ENCODE measurements at places on chromosomes 12 and 14. TPM values are rescaled to one million over a fixed set of nuclear protein-coding genes. Genes with fewer than 3 reads are reported as not detected.

The PPP1R12A gene
- 73.7 TPM for total RNA-seq

DNA sequence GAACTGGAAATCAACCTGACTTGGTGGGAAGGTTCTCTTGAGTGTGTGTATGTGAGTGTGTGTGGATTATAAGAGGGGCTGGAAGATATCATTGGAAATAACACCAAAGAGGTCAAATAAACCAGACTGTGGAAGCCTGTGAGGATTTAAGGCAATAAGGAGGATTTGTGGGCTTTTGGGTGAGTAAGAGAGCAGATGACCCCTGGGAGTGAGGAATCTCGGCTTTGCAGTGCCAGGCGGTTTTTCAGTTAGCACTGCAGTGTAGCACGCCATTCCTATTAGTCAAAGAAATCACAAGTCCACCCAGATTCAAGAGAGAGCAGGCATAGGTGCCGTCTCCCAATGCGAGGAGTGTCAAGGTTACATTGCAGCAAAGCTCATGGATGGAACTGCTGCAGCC is 63.3 kb downstream of the CALM1 start:
- no peak for DNase-seq

The INHBC gene
- not detected for total RNA-seq

The GLIPR1L1 gene
- not detected for total RNA-seq

DNA sequence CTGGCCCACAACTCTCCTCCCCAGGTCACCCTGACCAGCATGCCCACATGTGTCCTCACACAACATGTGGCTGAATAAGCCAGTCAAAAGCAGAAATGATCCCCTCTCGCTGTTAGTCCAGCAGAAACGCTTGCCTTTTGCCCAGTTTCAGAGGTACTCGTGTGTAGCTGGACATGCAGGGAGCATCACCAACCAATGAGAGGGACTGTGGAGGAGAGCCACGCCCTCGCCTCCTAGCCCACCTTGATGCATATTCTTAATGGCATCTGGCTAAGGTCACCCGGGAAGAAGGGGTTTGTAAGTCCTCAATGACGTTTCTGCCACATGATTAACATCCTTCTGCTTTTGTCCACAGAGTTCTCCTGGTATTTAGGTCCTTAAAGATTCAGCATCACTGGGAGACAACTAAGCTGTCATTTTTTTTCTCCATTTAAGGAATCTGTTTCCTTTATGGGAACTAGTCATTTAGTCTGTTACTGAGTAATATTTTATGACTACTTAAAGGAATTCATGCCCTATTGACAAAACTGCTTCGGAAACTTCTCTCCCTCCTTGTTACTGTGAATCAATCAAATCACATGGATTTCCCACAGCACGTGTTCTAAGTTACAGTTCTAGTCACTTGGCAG is 134.0 kb downstream of the GCH1 start:
- DNase-seq, result no peak

The MIP gene
- total RNA-seq, result not detected

The CLEC2A gene
- not detected for total RNA-seq

DNA sequence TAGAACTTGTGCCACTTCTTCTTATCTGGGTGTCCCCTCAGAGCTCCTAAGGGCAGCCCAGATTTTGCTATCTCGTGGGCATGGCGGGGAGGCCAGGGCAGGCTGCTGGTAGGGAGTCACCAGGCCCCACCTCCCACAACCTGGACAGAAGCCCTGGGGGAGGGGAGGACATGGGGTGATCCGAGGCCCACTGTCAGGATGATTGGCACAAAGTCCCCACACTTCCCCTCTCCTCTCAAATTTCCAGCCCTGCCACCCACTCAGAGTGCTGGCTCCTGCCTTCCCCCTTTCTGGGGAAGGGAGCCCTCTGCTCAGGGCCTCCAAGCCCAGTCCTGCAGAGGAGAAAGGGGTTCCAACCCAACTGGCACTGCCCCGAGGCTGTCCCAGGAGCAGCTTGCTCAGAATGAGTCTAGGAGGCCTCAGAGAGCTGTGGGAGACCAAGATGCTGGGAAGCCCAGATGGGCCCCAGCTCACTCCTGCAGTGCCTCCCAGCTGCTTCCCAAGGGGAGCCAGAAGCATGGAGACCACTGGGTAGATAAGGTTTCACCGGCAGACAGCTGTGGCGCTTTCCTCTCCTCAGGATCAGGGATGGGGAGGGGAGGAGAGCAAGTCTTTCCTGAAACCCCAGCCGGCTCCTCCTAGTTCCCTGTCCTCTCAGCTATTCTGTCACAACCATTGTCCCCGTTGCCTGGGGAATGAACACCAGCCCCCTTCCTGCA is 82.8 kb downstream of the B4GALNT3 start:
- no peak for DNase-seq

DNA sequence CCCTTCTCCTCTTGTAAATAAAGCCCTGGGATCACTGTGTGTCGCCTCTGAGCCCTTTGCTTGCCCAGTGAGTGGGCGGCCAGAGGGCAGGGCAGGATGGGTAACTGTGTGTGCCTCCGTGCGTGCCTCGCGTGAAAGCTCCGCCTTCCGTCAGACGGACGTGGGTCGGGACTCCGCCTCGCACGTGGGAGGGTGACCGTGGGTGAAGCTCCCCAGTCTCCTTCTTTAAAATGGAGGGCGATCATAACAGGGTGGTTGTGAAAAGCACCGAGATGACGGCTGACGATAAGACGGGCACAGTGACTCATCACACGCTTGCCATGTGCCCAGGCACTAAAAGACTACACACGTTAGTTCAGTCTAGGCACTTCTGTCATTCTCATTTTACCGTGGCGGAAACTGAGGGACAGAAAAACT is 9.2 kb downstream of the PHB2 start:
- no peak for DNase-seq

GRCh38 chr12:69595689-69596088 is 10.4 kb downstream of the CCT2 start:
- no peak for DNase-seq

DNA sequence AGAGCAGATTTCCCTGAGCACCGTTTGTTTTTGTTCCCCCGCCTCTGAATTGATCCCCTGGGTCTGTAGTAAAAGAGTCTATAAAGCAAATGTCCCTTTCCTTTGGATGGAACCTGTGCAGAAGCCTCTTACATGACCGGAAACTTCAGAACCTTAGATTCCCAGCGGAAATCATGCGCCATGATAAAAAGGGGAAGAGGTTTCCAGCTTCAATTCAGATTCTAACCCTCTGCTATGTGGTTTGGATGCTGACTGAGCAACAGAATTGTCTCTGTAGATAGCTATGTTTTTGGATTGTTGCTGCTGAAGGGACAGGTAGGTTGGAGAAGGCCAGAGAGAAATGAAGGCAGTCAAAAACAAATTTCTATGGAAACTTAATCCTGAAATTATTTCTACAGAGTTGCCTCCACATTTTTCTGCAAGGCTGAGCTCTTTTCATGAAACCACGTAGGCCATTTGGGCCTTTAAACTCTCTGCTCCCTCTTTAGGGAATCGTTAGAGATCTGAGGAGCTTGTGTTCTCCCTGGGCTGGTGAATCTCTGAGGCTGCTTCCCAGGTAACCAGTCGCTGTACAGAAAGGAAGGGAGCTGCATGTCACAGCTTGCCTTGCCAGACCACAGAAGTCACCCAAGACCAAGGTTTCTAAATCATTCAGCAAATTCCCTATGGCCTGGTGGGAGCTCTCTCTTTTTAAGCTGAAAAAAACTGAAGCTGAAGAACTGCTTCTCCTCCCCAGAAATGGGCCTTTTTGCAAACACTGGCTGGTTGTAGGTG is 28.7 kb upstream of the OR10P1 start:
- DNase-seq, result no peak

All from esophagus squamous epithelium (tissue), 5 donors.